NK-92 treated with Interleukin-12 subunit alpha and Interleukin-12 subunit beta, amount 100 ng/mL, for 24 hours (cell line): ENCODE measurements at places on chromosomes 16 and 17.

- no peak for DNase-seq
Observed at GRCh38 chr17:27577884-27578717, 52.9 kb upstream of the LGALS9 start.

DNA sequence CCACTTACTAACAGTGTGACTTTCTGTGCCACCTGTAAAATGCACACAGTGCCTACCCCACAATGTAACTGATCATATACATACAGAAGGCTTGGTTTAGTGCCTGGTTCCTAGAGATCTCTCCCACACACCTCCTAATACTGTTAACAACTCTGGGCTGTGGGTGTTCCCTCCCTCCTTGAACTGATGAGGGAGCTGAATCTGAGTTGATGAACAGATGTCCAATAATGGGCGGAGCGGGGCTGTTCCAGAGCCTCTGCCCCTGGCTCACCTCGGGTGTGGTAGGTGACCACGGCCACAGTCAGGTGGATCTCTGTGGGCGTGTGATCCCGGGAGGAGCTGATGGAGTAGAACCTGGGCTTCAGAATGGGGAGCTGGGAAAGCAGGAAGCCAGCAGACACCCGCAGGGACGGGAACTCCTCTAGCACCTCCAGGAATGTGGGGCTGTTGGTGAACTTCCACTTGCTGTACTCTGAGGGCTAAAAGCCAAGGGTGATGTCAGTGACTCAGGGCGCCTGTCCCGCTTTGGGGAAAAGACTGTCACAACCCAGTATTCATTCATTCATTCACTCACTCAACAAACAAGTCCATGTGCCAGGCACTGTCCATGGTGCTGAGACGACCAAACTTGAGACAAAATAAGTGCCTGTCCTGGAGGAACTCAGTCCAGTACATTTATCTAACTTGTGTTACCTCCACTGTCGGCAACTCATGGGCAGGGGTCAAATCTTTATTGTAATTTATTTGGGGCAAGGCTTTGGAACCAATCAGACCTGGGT lies 37.6 kb downstream of the NOS2 start:
- no peak for DNase-seq

DNA sequence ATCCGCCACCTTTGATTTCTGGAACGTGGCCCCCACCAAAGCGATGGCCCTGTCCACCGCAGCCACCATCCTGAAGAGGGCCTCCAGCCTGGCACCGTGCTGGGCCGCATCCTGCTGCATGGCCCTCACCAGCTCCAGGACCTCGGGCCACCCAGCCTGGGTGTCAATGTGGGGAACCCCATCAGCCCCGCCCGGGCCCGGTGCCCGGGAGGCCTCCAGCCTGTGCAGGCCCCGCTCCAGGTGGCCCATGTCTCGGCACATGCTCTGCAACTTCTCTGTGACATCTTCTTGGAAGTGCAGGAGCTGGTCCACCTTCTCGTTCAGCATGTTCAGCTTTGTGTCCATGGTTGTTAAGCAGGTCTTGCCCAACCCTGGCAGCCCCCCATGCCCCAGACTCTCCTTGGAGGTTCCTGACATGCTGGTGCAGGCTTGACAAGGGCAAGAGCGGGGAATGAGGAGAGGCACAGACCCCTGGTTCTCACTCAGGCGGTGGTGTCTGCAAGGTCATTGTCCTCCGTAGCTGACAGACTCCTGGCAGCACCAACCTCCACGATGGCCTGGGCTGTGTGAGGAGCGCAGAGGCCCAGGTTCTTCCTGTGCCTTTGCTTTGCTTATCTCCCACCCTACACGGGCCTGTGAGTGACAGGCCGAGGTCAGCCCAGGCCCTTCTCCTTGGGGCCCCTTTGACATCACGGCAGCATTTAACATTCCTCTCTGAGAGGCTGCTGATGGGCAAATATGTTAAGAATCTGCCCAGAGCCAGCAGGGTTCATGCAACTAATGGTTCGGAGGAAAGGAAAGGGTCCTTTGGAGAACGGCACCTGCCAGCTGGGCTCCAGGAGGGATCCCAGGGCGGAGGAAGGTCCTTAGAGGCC lies at the start of gene MYLK3:
MYLK3 (minus strand) TSS at position 568 of the 875 bp plus-strand sequence; CDS start at position 417, 151 bp downstream.
- no peak for DNase-seq

DNA sequence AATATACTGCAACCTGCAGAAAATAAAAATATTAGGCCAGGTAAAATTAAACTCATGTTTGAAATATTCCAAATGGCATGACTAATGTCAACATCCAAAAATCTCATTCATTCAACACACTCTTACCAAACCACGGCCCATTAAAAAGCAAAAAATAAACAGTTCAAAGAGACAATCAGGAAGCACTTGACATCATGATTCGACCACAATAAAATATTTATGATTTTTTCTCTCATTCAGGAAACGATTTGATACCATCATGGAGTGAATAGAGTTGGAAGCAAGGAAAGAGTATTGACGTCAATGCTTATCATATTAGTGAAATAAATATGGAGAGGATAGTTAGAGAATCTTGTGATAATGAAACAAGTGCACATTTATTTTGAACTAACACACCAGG lies 354.1 kb downstream of the KCNJ2 start:
- DNase-seq, result no peak

GRCh38 chr17:5115673-5116651 lies at the start of gene USP6:
Gene USP6, plus strand, starts transcription at chr17:5116032. Its CDS starts 14,336 bp downstream, at chr17:5130368.
- no peak for DNase-seq

DNA sequence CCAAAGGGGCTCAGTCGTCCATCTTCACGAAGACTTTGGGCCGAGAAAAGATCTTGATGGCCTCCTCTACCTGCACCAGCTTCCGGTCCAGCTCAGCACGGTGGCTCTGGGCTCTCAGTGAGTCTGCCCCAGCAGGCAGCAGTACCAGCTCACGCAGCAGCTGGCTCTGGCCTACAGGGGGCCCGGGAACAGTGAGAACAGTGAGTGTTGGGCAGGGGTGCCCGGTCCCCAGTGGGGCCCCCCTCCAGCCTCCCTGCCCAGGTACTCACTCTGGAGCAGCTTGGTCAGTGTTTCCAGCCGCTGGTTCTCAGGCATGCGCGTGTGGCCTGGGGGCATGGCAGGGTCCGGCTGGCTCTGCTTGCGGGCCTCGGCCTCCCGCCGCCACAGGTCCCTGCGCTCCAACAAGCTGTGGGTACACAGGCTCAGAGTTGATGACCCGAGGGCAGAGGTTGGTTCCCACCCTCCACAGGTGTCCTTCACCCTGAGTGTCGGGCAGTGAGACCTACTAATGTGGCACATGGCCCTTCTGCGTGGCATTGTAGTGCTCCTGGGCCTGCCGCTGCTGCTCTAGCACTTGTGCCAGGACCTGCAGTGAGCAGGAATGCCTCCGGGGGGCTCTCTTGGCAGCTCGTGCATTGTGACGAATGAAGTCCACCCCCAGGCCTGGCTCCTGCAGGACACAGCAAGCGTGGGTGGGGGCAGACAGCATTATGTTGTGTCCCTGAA lies 2.6 kb downstream of the PARD6A start:
- no peak for DNase-seq

GRCh38 chr17:32006957-32007462 lies at the start of gene LRRC37B:
Gene LRRC37B, plus strand, starts transcription at chr17:32007383. Its CDS starts 14,010 bp downstream, at chr17:32021393.
- peak; percentile 61 for DNase-seq

GRCh38 chr16:2881783-2882649 lies 999 bp upstream of the FLYWCH2 start:
- DNase-seq, result no peak

DNA sequence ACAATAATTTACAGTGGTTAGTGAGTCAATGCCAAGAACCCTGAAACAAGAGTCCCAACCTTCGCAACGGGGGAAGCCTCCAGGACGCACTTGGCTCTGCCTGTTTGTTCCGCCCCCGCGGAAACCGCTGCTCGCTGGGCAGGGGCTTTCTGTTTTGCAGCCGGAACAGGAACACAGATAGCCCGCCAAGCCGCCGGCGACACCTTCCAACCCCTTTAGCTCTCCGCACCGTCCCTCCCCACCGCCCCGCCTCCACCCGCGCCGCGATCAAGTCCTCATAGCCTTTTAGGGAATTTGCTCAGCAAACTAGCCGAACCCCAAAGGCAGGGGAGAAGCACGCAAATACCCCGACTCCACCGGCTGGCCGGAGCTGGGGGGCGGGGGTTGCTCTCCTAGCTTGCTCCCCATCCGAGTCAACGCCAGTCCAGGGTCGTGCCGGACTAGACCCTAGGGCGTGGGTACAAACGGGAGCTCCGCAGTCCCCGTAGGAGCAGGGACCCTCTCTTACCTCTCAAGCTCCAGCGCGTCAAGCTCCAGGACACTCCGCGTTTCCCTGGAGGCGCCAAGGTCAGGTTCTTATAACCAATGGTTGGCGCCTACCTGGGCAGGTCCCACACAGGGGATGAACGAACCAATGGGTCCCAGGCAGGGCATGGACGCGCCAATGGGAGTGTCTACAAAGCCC lies at the start of gene SLFN13:
SLFN13 (minus strand) TSS at position 553 of the 685 bp plus-strand sequence. CDS start 3,086 bp downstream, outside the sequence.
- peak; percentile 95 for DNase-seq

DNA sequence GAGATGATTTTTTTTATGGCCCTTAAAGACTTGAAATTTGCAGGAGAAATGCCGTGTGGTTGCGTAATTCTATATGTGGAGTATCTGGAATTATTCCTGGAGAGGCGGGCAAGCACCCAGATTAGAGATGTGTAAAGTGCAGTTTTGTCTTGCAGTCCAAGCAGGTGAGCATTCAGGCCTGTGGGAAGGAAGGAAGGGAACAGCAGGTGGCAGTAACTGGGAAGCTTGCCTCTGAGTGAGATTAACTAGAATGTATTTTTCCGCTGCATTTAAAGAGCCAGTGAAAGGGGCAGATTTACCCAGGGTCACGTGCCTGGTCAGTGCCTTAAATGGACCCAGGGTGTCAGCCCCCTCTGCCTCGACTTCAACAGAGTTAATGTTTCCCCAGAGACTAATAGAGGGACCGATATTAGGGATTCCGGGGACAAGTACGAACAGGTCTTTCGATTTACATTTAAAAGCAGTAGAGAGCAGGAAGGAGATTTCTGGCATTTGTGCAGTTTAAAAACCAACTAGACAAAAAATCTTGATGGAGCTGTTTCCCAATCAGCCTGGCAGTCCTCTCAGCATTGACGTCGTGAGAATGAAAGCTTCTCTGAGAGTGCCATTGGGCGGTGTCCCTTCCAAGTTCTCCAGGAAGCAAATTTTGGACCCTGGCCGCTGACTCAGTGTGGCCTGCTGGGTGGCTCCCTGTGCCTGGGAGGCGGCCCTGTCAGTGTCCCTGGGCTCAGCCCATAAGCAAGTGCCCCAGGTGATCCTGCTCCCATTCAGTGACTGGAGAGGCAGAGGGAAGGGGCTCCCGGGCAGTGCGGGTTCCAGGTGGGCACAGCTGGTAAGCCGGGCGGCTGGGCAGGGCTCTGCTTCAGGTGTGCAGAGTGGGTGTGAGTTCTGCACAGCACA lies 38.2 kb downstream of the KSR1 start:
- no peak for DNase-seq

DNA sequence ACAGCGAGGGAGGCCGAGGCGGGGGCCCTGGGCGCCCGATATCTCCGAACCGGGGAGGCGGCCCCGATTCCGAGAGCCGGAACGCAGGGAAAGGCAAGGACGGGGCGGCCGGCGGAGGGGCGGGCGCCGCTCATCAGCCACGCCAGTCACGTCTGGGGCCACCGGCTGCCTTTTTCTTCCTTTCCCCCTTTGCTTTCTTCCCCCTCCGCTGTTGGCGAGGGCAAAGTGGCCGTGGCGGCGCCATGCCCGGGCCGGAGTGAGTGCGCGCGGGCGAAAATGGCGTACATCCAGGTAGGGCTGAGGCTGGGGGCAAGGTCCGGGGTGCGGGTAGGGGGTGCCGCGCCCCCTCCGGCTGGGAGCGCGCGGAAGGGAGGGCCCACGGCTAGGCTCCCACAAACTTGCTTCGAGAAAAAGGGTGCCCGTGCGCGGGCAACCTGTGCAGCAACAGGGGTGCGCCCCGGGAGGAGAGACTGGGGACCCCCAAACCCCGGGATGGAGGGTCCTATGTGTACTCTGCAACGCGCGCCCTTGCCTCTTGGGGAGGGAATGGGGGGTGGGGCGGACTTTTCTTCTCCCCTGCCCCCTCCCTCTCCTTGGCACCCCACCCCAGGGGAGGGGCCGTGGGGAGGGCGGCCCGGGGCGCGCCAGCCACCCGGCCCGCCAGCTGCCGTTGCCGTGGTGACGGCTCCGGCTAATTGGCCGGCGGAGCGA lies 486 bp downstream of the SYT17 start:
- DNase-seq, result no peak

DNA sequence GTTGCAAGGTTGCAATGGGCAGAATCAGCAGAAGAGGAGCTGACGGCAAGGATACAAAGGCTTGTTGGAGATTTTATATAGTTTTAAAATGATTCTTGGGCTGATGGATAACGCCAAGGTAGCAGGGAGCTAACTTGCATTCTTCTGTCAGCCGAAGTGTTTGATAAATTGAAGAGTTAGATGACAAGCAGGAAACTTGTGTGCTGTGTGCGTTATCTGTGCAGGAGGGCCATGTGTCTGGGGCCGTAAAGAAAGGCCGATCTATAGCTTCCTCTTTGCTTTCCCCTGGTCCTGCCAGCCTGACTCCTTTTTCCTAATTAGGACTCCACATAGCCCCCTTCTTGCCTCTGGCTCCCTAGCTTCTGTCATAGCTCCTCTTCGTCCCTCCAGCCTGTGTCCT lies 6.7 kb upstream of the WWOX start:
- no peak for DNase-seq

GRCh38 chr16:629185-629832 lies 1.5 kb upstream of the WFIKKN1 start:
- no peak for DNase-seq

GRCh38 chr16:76277460-76278030 lies 344 bp downstream of the CNTNAP4 start:
- DNase-seq, result no peak

DNA sequence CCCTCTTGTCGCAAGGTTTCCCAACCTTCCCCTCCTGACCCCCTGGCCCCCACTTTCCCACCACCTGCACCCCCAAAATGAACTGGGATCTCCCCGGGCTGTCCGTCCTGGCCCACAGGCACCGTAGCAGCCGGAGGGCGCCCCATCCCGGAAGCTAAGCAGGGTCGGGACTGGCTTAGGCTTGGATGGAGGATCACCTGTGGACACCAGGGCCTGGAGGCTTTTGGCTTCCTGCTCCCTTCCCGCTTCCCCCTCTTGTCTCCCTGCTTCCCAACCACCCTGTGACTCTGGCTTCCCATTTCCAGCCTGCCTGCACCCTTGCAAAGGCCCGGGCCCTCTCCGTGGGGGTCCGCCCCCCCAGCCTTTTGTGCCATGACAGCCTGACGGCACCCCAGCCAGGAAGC lies 2291.3 kb downstream of the TP53TG3F start:
- DNase-seq, result no peak
